ENCODE measurements at places on chromosomes 2 and 18.

GRCh38 chr2:74894272-74894981, 60.5 kb downstream of the HK2 start:
- DNase-seq, result peak; percentile 50

DNA sequence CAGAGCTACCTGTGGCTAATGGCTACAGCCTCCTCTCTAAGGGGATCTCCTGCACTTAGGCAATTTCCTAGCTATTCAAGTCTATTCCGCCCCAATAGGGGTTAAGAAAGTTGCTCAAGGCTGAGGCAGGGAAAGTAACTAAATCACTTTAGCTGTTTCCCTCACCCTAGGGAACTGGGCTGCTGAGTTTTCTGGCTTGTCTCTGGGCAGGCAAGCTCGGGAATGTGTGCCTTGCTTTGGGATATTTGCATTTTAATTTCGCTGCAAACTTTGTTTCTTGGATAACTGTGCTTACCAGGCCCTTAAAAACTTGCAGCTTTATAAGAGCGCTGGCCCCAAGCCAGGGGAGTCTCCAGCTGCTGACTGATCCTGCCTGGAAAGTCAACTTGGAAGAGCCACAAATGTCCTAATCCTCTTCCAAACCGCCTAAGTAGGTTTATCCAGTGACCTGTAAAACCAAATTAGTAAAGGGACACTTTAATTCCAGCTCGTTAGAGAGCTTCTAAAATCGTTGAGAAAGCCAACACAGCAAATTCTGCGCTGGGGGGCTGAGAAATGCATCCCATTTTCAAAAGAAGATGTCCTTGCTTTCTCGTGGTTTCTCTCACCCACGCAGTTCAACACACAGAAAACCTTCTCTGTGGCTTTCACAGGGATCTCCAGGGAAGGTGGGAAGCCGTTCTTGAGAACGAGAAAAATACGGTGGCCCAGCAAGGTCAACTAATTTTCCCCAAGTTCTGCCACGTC, 59.5 kb upstream of the SP3 start:
- DNase-seq, result no peak

DNA sequence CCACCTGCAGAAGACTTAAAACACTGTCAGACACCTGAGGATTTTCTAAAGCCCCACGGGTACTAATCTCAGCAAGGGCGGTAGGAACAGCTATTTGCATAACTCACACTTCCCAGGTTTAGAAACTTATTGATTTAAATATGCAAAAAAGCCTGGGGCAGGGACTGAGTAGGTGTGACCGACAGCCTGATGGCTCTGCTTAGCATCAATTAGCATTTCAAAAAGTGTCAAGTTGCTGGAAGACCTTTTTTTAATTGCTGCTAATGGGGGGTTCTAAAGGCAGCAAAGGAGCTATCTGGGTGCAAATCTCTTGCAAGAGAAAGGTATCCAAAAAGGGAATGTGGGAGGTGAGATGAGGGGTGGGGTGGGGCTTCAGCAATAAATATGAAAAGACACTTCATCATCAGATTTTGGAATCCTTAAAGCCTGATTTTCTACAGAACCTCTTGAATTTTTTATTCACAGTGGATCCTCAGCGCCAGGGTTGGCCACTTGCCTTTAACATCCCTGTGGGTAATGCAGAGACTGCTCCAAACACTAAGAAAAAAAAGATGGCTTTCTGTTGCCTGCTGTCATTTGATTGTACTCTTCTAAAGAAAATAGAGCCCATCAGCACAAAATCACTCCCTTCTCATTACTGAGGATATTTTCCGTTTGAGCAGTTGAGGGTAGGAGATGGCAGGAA, 121.1 kb upstream of the RMP24 start:
- DNase-seq, result no peak

GRCh38 chr18:46040033-46040746, 31.9 kb downstream of the PSTPIP2 start:
- no peak for DNase-seq

DNA sequence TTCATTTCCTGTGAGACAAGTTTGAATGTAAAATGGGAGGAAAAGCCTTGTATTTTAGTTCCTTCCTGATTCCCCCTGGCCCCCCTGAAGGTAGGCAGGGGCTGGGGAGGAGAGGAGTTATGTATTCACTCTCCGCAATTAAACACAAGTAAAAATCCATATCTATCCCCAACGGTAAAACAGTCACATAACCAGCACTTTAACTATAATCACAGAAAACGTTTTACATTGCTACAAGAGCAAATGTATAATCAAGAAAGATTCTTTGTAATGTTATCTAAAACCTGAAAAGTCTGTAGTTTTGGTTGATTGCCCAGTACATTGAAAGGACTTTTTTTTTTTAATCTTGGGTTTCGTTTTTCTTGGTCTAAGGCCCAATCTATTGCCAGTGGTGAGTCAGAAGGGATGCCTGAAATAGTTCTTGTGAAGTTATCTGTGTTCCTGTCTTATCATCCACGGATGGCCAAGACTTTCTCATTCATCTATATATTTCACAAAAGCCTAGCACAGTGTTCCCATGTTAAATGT, 34.5 kb upstream of the CCNYL1 start:
- no peak for DNase-seq

DNA sequence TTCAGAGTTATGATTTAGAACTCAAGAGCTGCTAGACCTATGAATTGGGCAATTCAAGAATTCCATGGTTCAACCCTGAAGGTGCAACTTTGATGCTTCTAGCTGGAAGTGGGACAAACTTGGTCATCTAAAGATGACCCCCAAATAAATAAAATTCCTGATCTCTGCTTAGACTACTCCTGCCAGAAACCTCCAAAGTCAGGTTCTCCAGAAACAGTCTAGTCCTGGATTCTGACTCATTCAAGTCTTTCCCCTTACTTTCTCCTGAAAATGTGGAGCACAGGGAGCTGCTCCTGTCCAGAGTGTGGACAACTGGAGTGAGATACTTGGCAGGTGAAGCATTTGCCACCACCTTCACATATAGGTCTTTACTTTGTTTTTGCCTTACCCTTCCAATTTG, 557.7 kb upstream of the TNP1 start:
- no peak for DNase-seq

- no peak for DNase-seq
Measured at GRCh38 chr2:14401873-14402272, 230.6 kb upstream of the LRATD1 start.

DNA sequence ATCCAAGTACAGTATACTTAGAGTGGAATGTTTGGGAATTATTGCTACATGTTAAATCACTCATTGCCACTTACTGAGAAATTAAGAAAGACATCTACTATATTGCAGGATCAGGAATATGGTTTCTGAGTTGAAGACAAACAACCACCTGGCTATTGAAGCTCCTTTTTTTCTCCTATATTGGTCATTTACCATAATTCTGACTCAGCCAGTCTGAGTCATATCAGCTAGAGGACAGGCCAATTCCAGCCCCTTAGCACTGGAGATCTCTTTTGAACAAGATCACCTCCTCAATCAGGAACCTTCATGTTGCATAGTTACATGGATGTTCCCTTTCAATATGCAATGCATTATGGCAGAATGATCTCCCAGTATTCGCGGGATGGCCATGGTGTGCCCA, 42.7 kb upstream of the CDH19 start:
- DNase-seq, result no peak

DNA sequence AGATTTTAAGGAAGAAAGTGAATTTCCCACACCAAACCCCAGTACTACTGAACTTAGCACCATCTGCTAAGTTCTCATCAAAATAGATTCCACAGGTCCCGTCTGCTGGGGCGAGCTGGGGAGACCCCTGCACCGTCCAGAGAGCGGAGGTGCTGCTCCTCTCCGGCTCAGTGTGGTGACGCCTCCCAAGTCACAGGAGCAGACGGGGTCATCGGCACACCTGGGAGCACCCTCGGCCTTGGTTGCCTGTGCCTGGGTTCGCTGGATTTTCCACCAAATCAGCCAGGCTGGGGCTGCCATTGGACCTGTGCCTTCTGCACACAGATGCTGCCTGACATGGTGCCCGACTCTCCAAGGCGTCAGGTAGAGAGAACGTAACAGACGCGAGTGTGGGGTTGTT, 141.3 kb downstream of the PXDN start:
- DNase-seq, result no peak

GRCh38 chr2:182404975-182405561, 21.8 kb downstream of the PDE1A start:
- no peak for DNase-seq

- no peak for DNase-seq
Measured at GRCh38 chr2:201883606-201884369, 77.5 kb downstream of the CDK15 start.

DNA sequence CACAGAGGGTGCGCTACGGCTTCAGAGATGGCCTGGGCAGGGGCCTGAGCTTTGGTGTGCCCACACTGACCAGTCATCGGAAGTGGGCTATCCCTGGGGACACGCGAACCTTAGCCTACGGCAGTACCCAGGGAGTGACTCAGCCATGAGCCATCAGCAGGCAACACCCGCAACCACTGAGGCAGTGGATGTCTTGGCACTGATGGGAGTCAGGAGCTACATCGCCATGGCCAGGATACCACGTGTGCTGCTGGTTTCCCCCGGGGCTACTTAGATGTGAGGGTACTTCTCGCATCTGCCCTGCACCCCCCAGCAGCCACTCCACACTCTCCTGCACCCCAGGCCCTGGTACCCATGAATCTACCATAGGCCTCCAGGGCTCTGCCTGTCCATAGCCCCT, 12.8 kb upstream of the HPCAL1 start:
- peak; percentile 63 for DNase-seq

DNA sequence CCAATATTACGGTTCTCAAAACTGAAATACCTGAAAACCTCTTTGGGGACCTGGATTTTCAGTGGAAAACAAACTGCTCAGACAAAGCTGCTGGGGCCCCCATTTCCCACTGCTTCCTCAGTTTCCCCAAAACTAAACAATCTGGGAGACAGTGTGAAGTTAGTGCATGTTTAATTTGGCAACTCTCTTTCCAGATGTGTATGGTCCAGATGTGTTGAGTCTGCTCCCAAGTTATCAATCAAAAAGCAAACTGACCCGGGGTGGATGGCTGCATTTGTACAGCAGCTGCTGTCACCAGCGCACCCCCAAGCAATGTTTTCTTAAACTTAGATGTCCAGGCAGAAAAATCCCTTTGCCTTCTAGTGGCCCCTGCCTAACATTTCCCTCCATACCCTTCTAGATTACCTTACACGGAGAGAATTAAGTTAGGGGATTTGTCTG, 136.9 kb downstream of the COPS8 start:
- DNase-seq, result no peak

GRCh38 chr2:196415384-196415783, 224.1 kb upstream of the CCDC150 start:
- DNase-seq, result no peak

DNA sequence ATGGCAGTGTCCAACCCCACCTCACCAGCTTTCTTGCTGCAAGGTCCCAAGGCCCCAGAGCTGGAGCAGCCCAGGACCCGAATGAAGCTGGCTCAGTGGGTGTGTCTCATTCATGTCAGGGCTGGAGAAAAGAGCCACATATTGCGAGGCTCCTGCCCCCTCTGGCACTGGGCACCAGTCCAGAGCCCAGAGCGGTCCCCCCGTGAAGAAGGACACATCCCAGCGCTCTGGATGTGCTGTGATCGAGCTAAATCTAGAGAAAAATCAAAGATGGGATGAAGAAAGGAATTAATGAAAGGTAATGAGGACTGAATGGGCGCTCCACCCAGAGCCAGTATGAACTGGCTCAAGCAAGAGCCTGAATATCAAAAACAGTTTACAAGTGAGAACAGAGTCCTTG, 13.3 kb upstream of the MPV17 start:
- no peak for DNase-seq

DNA sequence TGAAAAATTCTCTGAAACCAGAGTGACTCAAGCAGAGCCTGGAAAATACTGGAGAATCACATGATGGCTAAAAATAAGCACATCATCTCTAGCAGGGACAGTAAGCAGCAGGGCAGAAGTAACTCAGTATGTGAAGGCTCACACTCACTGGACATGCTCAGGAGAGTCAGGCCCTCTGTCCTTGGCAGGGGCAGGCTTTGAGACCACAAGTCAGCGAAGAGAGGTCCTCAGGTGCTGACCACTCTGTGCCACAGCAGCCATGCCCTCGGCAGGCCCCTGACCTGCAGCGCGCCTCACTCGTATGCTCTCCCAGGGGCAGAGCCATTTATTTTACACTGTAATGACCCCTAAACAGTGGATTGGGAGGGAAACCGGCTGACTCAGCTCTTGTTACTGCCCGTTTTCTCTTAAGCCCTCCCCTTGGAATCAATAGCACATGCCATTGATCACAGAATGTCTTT, 76.8 kb downstream of the MAPRE2 start:
- DNase-seq, result no peak

- no peak for DNase-seq
Measured at GRCh38 chr2:128784626-128785306, 466.1 kb upstream of the HS6ST1 start.

DNA sequence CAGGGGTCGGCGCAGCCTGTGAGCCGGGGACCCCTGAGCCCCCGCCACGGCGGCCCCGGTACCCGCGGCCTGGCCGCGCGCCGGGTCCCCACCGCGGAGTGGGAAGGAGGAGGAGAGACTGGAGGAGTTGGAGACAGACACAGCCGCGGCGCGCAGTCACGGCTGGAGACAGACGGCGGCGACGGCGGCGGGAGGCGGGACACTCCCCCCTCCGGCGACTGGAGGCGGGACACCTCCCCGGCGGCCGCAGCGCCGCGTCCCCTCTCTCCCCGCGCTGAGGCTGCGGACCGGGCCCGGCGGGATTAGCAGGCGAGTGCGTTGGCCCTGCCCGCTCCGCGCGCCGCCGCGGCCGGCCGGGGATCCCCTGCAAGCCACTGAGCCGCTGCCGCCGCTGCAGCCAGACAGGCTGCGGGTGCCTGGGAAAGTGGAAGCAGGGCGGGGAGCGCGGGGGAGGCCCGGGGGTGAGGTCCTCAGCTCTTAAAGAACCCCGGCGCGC, 1.0 kb upstream of the LDLRAD4 start:
- peak; percentile 66 for DNase-seq

GRCh38 chr2:100560216-100560830, 2.5 kb upstream of the PDCL3 start:
- DNase-seq, result peak; percentile 51

DNA sequence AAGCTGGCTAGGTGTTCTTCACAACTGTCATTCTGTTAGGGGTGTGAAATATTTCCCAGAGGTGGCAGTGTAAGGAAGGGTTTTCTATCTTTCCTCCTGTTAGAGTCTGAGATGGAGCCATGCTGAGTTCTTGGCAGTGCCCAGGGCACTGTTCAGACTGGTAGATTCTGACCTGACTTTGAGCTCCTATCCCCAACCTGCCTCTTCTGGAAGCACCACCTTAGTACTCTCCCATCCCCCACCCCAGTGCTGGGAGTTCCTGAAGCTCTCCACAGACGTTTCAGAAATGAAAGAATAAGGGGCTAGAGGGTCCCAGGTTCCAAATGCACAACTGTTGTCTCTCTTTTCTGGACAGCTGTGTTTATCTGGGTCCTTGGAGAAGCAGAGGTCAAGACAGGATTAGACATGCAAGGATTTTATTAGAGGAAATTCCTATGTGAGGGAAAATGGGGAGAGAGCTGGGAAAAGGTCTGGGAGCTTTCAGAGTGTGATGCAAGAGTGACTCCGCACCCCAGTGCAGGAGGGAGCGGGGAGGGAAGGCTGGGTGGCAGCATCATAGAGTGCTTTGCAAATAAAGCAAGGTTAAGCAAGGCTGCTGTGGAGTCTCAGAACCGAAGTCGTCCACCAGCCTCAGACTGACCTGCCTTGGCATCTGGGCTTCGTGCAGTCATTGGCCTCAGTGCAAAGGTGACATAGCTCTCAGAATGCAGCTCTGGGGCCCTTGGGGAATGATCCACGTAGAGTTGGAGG, 75.5 kb downstream of the SLC4A3 start:
- no peak for DNase-seq

- DNase-seq, result no peak
Measured at GRCh38 chr2:60819155-60819862, 62.1 kb upstream of the REL start.

Data from suppressor macrophage treated with lipopolysaccharide for 4 hours (primary cell).